ENCODE measurements at places on chromosomes 1 and 21.

GRCh38 chr21:44700101-44701022 lies 3.4 kb downstream of the KRTAP10-12 start:
- no peak for DNase-seq

DNA sequence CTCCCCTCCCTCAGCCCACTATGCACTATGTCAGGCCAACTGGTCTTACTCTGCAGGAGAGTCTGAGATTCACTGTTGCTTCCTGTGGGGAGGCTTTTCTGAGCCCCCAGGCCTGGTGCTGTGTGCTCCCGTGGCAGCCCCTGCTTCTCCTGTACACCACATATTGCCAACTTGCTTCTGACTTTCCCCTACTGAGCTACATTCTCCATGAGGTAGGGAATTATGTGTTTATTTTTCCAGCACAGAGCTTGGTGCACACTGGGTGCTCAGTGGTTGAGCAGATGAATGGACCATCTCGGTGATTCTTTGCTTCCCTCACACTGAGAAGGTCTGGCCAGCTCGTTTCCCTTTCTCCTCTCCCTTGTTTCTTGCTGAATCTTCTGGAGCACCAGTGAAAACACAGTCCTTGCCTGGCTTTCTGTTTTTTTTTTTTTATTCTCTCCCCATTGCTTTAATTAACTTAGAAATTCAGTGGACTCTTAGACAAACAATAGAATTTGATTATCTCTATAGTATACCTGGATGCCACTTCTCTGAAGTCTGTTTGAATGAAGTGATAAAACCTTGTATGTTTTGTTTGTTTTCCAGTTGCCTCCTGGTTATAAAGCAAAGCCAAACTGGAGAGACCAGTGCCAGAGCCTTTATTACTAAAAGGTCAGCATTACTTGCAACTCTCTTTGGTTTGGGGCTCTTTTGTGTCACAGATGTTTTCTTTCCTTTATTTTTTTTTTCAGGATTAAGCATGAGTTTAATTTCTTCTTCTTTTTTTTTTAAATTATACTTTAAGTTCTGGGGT lies 50.3 kb upstream of the CNIH3 start:
- DNase-seq = no peak

- no peak for DNase-seq
Observed at GRCh38 chr1:221794079-221794670, 52.3 kb upstream of the DUSP10 start.

DNA sequence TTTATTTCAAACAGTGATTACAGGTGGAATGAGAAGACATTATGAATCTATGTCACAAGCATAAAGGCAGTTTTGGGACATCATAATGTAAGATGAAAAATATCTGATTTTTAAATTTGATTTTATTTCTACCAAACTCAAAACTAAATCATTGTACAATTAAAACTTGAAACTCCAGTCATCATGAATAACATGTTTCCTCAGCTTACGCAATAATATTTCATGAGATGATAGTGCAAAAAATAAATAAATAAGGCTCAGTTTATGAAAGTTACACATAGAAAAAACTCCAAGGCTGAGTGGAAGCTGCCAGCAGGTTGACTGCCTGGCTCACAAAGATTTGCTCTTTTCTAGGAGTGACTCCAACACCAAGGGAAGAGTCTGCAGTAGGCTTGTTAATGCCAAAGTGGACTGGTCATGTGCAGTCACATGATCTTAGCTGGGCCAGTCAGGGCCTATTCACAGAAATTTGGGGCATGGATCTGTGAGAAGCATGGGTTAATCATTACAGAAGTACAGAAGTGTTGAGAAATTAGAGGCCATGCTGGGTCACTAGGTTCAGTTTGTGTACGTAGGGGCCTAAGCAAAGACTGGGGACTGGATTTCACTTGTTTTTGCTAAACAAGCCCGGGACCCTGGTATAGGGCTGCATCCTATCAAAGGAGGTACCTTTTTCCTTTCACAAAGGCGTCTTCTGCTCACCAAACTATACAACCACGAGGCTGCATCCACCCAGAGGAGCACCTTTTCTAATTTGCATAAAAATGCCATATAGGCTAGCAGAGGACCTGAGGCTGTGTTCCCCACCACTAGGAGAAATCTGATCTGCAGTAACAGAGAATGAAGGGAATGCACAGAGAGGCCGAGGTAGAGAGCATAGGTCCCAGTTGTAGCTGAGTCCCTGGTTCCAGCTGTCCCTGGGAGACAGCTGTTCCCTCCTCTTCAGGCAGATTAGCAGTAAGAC lies 4.9 kb upstream of the ABCA4 start:
- no peak for DNase-seq

DNA sequence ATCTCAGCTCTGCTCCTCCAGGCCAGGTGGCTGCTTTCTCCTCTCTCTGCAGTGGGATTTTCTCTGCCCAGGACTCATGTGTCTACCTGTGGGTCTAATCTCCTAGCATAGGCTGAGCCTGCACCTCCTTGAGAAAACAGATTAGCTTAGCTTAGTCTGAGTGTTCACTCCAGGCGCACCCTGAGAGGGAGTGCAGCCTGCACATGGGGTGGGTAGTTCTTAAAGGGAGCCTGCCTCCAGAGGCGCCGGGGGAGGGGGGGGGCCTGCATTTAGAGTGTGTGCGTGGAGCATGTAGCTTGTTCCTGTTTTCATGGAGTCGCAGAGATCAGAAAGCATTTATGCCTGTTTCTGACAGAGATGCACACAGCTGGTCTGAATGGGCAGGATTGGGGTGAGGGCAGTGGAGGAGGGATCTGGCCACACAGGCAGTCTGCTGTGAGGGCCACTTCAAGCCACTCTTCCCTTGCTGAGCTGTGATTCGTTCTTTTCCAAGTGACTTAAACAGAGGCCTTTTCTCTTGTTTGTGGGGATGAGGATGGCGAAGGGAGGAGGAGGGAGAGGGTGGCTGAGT lies 45.2 kb downstream of the GALNT2 start:
- DNase-seq = no peak

DNA sequence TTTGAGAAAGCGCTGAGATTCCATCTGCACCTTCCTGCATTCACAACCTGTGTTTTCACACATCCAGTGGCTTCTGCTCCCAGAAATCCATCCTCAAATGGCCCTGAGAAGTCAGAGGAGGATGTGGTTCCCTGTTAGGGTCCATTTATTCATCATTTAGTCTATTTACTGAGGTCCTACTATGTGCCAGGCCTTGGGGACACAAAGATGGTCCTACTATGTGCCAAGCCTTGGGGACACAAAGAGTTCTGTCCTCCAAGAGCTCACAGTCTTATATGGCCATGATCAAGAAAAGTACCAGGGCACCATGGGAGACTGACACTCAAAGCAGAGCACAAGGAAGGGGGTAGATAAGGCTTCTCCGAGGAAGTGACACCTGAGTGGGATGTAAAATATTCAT lies 147.1 kb upstream of the ATP1B1 start:
- no peak for DNase-seq

GRCh38 chr1:25926731-25927496 lies 20.7 kb upstream of the STMN1 start:
- DNase-seq = no peak

- peak; percentile 33 for DNase-seq
Observed at GRCh38 chr1:175338387-175339135, 146.0 kb upstream of the KIAA0040 start.

All from stimulated activated CD8-positive, alpha-beta memory T cell treated with anti-CD3 and anti-CD28 coated beads, Interleukin-15, amount 100 ng/mL, for 24 hours (primary cell).